Activated T-helper 1 cell treated with anti-CD3 and anti-CD28 coated beads, Interleukin-12 subunit alpha, Interleukin-12 subunit beta, Interleukin-2, Interleukin-4 antibody, amounts not matched to agents 30 ng/mL and 10 ng/mL and 1 ng/mL, durations not matched to agents 14 hours and 24 hours and 36 hours (primary cell): ENCODE measurements at places on chromosomes 7 and 10. TPM values are rescaled to one million over a fixed set of nuclear protein-coding genes. Genes with fewer than 3 reads are reported as not detected.

Gene NACAD
- total RNA-seq, result 0.05 TPM in 1 of 2 replicates, not detected in the other

Gene PLAU
- 0.37 and 0.60 TPM in 2 replicates for total RNA-seq

Gene TMEM184A
- 0.03 TPM in 1 of 2 replicates, not detected in the other for total RNA-seq

Gene STARD3NL
- 28.5 and 31.5 TPM in 2 replicates for total RNA-seq

Gene TUBB8
- not detected in 2 replicates for total RNA-seq

Gene CLDN3
- not detected in 2 replicates for total RNA-seq
